Smooth muscle cell of the pulmonary artery (primary cell): ENCODE measurements at places on chromosomes 1 and 21. TPM values are rescaled to one million over a fixed set of nuclear protein-coding genes. Genes with fewer than 3 reads are reported as not detected.

The DIPK1A gene
- total RNA-seq = 6.9 and 24.6 TPM in 2 replicates

The IPO9 gene
- 23.2 and 29.1 TPM in 2 replicates for total RNA-seq

The SLC9C2 gene
- 0.03 TPM in 1 of 2 replicates, not detected in the other for total RNA-seq

The KCNQ4 gene
- total RNA-seq = 0.53 and 1.2 TPM in 2 replicates

The RNU1-4 gene
- under 0.01 TPM in 2 replicates for total RNA-seq

The TDRD10 gene
- total RNA-seq = not detected in 2 replicates

The ST7L gene
- total RNA-seq = 14.5 and 16.7 TPM in 2 replicates

The SAMD13 gene
- 0.36 and 0.52 TPM in 2 replicates for total RNA-seq

The TMPRSS3 gene
- total RNA-seq = not detected in 2 replicates

The KRTAP15-1 gene
- total RNA-seq = not detected in 2 replicates

The HSD3B1 gene
- total RNA-seq = not detected in 2 replicates

The ASAP3 gene
- total RNA-seq = 29.4 and 39.1 TPM in 2 replicates

The GJA4 gene
- total RNA-seq = 0.50 and 0.52 TPM in 2 replicates

The ZNF683 gene
- not detected in 2 replicates for total RNA-seq

The RASSF5 gene
- 5.7 and 6.1 TPM in 2 replicates for total RNA-seq

The NDUFV3 gene
- 38.9 and 41.9 TPM in 2 replicates for total RNA-seq

The S100A12 gene
- total RNA-seq = not detected in 2 replicates

The SLC16A4 gene
- total RNA-seq = 45.7 and 53.7 TPM in 2 replicates

The BTBD19 gene
- total RNA-seq = 10.7 and 18.0 TPM in 2 replicates

The FCRL2 gene
- total RNA-seq = not detected in 2 replicates

The LIN28A gene
- total RNA-seq = not detected in 2 replicates

The LCE3E gene
- not detected in 2 replicates for total RNA-seq

The LCE2C gene
- total RNA-seq = not detected in 2 replicates

The PROK1 gene
- not detected in 2 replicates for total RNA-seq

The C1orf226 gene
- 0.07 and 0.13 TPM in 2 replicates for total RNA-seq

The CA6 gene
- not detected in 2 replicates for total RNA-seq

The CELA3A gene
- not detected in 2 replicates for total RNA-seq

The DNAJC6 gene
- total RNA-seq = 4.3 and 6.8 TPM in 2 replicates

The AQP10 gene
- 0.07 and 0.13 TPM in 2 replicates for total RNA-seq

The TBX15 gene
- 0.30 and 2.9 TPM in 2 replicates for total RNA-seq

The C1orf185 gene
- total RNA-seq = not detected in 2 replicates

The DMBX1 gene
- not detected in 2 replicates for total RNA-seq

The KCND3 gene
- total RNA-seq = 0.53 and 4.0 TPM in 2 replicates

The CADM3 gene
- 0.07 and 0.33 TPM in 2 replicates for total RNA-seq

The KIF14 gene
- total RNA-seq = 1.3 and 3.5 TPM in 2 replicates

The NIBAN1 gene
- total RNA-seq = 58.9 and 152 TPM in 2 replicates

The CD53 gene
- not detected in 2 replicates for total RNA-seq

The CLIC4 gene
- 366 and 460 TPM in 2 replicates for total RNA-seq

The FABP3 gene
- total RNA-seq = 7.5 and 40.1 TPM in 2 replicates

The TFF3 gene
- not detected in 2 replicates for total RNA-seq

The COPA gene
- 367 and 385 TPM in 2 replicates for total RNA-seq

The ACTN2 gene
- total RNA-seq = 0.53 and 1.0 TPM in 2 replicates

The PLA2G2D gene
- total RNA-seq = not detected in 2 replicates

The NTMT2 gene
- total RNA-seq = not detected in 2 replicates

The CSRP1 gene
- 424 and 452 TPM in 2 replicates for total RNA-seq

The ERG gene
- 10.8 and 26.9 TPM in 2 replicates for total RNA-seq

The CLCA1 gene
- total RNA-seq = not detected in 2 replicates

The OR2T11 gene
- total RNA-seq = not detected in 2 replicates

The PM20D1 gene
- not detected in 2 replicates for total RNA-seq

The VHLL gene
- total RNA-seq = 0.13 and 0.92 TPM in 2 replicates

The GSTM1 gene
- not detected in 2 replicates for total RNA-seq

The LCE1C gene
- not detected in 2 replicates for total RNA-seq

The CFHR2 gene
- not detected in 2 replicates for total RNA-seq

The NHLH1 gene
- 0.07 TPM in 2 replicates for total RNA-seq

The DMRTB1 gene
- not detected in 2 replicates for total RNA-seq

The ADAMTS4 gene
- 2.1 and 14.7 TPM in 2 replicates for total RNA-seq

The VTCN1 gene
- total RNA-seq = not detected in 2 replicates

The ALX3 gene
- not detected in 2 replicates for total RNA-seq
